Posterior vena cava (tissue), 2 donors: ENCODE measurements at places on chromosomes 5 and 9. TPM values are rescaled to one million over a fixed set of nuclear protein-coding genes. Genes with fewer than 3 reads are reported as not detected.

DNA sequence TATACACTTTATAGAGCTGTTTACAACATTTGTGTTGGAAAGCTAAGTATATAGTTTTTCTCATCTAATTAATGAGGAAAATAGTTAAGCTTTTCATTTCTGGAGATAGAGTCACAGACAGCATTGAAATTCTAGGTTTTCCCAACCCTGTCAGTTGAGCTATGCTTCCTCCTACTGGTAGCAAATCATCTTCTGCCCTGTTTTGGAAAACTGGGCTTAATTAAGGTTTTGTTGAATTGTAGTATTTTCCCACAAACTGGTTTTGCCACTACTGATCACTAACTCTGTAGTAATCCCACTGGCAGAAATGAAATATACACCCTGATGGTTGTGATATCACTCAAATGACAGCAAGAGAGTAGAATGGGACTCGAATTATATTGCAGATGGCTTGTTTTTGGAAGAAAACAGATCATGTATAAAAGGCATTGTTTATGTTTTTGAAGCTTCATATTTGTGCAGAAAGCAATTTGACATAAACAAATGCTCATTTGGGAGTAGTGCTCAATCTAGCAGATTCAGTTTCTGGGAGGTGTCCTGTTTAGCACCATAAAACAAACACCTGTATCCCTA is 46.6 kb downstream of the CD180 start:
- no peak for DNase-seq

GRCh38 chr9:98851730-98852459 is 44.4 kb downstream of the GALNT12 start:
- DNase-seq, result no peak

Gene ACTBL2
- total RNA-seq, result not detected

GRCh38 chr9:5195463-5195862 is 10.0 kb upstream of the INSL6 start:
- no peak for DNase-seq

Gene TMEM174
- total RNA-seq, result not detected

DNA sequence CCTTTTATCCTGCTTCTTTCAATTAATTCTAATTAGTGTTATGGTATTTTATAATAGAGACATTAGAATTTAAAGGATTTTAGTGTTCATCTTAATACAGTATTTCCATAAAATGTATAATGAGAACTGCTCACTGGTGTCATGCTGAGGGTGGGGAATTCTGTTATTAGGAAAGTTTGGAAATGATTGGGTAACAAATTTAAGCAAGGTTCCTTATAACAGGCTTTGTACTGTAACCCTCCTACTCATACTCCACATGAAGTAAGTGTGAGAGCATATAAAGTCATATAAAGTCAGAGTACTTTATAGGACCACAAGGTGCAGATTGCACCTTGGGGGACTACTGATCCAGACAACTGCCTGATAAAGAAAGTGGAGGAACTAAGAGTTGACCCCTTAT is 42.2 kb downstream of the SV2C start:
- no peak for DNase-seq

GRCh38 chr5:17184588-17184987 is 32.8 kb upstream of the BASP1 start:
- DNase-seq, result no peak

Gene B4GALT7
- 17.6 TPM for total RNA-seq

Gene SH3RF2
- 4.5 TPM for total RNA-seq

- no peak for DNase-seq
These were observed 49.5 kb downstream of the TRIM32 start for GRCh38 chr9:116736399-116737151.

DNA sequence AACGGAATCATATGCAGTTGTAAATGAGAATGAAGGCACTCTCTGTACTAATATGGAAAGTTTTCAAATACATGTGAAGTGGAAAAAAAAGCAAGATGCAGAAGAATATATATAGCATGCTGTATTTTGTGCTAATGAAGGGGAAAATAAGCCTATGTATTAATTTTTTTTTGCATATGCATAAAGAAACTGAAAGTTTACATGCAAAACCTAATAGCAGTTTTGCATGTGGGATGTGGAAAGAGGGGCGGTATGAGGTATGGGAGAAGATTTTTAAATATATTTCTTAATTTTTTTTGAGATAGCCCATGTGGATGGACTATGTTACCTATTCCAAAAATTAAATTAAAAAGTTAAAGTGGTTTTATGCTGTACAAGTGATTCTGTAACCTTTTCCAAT is 83.7 kb upstream of the IL12B start:
- DNase-seq, result no peak

- peak; percentile 80 for DNase-seq
These were observed 19.8 kb downstream of the NACC2 start for GRCh38 chr9:136075134-136075841.

Gene ISL1
- not detected for total RNA-seq

Gene NIM1K
- 0.83 TPM for total RNA-seq

DNA sequence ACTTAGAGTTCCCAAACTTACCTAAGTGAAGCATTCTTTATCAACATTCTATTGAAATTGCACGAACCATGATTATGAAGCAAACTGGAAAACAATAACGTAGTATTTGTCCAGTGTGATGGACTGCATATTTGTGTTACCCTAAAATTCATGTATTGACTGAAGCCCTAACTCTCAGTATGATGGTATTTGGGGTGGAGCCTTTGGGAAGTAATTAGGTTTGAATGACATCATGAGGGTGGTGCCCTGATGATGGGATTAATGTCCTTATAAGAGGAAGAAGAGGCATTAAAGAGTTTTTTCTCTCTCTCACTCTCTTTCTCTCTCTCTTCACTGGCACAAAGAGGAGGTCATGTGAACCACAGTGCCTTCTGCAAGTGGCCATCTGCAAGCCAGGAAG is 365.4 kb upstream of the PTGER4 start:
- no peak for DNase-seq

GRCh38 chr5:84239494-84239893 is 145.2 kb downstream of the EDIL3 start:
- DNase-seq, result no peak

Gene GOLPH3
- 89.3 TPM for total RNA-seq

Gene TEX48
- not detected for total RNA-seq

Gene LCN2
- 0.67 TPM for total RNA-seq

- DNase-seq, result no peak
These were observed 180.2 kb downstream of the DENND1A start for GRCh38 chr9:123749580-123750202.

Gene PCDHB14
- total RNA-seq, result 8.7 TPM
